ENCODE measurements at places on chromosomes 16 and 17.

DNA sequence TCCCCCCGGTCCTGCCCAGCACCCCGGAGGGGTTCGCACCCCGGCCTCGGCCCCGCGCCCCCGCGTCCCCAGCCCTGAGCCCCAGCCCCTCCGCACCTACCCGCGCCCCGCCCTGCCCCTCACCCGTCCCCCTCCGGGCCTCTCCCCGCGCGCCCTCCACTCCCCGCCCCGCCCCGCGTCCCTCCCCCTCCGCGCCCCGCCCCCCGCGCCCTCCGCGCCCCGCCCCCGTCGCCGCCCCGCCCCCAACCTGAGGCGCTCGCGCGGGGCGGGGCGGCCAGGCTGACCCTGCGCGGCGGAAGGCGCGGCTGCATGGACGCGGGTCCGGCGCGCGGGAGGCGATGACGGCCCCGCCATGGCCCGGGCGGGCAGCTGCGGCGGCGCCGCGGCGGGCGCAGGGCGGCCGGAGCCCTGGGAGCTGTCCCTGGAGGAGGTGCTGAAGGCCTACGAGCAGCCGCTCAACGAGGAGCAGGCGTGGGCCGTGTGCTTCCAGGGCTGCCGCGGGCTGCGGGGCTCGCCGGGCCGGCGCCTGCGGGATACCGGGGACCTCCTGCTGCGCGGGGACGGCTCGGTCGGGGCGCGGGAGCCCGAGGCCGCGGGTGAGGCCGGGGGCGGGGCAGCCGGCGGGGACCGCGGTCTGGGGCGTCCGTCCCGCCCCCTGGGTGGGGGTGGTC lies at the start of gene SPIRE2:
TSS of gene SPIRE2 (plus strand) at position 277 of the 671 bp plus-strand sequence. CDS start at position 353, 76 bp downstream.
- peak; percentile 78 for DNase-seq

DNA sequence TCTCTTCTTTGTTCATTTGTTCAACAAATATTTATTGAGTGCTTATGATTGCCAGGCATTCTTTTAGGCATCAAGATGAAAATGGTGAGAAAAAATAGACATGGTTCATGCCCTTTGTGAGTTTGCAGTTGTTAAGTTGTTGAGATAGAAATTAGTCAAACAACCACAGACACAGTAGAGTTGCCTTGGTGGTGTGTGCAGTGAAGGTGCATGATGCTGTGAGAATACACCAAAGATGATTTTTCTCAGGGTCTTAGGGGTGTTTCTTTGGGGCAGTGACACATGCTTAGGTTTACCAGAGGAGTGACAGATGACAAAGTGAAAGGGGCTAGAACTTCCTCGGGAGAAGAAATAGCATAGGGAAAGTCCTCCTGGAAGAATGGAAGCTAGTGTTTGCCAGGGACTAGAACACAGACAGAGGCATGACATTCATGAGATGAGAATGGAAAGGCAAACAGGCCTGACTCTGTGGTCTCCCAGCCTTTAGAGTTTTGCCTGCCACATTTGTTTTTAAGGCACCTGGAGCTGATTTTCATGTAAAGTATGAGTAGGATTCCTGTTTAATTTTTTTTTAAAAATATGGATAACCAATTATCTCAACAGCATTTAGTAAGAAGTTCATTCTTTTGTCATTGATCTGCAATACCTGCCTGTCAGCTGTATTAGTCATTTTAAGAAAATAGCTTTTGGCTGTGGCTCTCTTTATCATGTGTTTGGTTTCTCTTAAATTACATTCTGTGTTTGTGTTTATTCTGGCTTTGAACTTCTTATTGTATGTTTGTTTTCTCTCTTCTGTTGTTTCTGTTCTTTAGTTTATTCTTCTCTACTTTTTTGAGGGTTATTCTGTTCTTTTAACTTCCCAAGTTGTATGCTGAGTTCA lies 36.6 kb downstream of the CYLD start:
- DNase-seq = no peak

DNA sequence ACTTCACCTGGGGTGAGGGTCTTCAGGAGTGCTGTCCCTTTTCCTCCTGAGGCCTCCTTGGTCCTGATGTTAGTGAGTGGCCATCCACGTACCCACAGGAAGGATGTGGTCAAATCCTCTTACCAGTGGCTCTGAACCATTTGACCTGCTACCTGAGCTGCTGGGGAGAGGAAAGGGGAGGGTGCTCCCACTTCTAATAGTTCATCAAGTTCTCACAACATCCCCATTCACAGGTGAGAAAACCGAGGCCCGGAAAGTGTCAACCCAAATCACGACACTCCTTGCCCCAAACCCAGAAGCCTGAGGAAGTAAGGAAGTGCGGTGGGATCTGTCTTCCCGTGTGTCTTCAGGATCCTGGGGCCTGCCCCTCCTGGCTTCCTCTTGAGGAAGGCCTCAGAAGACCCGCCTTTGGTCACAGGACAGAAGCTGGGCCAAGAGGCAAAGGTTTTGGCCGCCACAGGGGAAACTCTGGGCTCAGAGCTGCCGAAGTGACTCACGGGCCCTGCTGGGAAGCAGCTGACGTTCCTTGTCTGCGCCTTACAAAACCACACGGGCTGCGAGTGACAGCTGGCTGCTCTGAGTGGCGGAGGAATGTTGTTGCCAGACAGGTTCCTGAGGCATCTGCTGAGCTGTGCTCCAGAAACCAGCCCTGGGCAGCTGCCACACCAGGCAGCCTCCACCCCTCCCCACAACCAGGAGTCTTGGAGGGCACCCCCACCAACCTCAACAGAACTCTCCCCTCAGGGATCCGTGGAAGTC lies 13.9 kb upstream of the KIFC3 start:
- DNase-seq = peak; percentile 90

DNA sequence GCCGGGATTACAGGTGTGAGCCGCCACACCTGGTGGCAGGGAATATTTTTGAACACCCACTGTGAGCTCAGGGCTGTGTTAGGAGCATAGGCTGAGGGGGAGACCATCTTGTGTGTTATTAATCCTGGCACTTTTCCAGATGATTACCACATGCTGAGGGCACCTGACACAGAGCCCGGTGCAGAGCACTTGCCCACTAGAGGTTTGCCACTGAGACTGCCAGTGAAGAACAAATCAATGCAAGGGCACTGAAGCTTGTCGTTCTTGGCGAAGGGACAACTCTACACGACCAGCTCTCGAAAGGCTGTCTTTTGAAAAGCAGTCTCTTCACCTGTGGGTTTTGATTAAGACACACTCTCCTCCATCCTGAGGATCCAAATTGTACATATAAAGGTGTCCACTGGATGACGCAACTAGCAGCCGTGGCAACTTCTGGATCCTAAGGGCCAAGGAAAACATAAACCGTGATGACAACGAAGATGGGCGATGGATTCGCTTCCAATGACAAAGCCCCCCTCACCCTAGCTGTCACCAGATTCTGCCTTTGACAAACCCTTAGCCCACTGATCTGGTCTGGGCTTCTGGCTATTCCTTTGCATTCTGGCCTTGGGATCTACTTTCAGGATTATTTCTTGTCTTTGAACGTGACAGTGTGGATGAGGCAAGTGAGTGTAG lies 28.7 kb downstream of the WIPI1 start:
- DNase-seq = no peak

DNA sequence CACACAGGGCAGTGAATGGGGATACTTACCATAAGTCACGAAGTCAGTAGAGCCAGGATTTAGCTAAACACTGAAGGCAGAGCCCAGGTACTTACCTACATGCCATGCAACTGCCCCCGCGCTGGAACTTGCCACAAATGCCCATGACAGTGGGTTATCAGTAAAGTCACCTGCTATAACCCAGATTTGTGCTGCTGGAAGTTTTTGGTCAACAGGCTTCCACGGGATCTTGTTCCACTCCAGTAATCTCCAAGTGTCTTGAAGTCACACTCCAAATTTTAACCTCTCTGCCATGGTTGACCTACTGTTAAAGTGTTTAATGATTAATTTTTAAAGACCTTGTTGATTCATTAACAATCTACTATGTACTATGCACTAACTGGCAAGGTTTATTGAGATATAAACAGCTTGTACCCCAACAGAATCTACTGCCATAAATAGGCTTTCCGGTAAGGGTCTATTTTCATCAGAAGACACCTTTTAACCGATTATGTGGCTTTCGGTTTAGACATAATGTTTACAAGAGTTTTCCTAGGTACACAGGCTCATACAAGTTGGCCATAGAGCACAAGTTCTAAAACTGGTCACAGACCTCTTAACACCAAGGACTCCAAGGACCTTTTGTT lies 6.3 kb upstream of the SLC5A11 start:
- no peak for DNase-seq

- DNase-seq = peak; percentile 15
These were observed 67.0 kb downstream of the PITPNC1 start for GRCh38 chr17:67443931-67444595.

- no peak for DNase-seq
These were observed 317.8 kb downstream of the GRIN2A start for GRCh38 chr16:9864461-9864860.

- DNase-seq = no peak
These were observed 385.3 kb downstream of the HAPSTR1 start for GRCh38 chr16:9476744-9477143.
